ENCODE measurements at places on chromosomes 2 and 18.
A peak's percentile ranks its signal among the peaks of the same experiment; 100 is the strongest.

DNA sequence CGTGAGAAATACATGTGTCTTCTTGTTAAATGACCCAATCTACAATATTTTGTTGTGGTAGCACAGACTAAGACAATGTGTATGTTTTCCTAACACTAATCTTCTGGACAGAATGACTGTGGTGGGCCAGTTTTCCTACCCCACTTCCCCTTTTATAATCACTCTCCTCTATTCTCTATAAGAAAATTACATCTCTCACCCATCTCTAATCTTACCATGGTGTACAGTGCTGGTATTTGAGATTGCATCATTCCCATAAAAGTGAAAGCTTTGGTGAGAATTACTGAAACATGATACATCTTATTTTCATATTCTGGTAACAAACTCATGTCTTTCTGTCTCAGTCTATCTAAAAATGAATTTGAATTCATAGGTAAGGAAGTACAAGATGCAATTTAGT, 40.5 kb downstream of the CAVIN2 start:
- DNase-seq, result peak; percentile 9

DNA sequence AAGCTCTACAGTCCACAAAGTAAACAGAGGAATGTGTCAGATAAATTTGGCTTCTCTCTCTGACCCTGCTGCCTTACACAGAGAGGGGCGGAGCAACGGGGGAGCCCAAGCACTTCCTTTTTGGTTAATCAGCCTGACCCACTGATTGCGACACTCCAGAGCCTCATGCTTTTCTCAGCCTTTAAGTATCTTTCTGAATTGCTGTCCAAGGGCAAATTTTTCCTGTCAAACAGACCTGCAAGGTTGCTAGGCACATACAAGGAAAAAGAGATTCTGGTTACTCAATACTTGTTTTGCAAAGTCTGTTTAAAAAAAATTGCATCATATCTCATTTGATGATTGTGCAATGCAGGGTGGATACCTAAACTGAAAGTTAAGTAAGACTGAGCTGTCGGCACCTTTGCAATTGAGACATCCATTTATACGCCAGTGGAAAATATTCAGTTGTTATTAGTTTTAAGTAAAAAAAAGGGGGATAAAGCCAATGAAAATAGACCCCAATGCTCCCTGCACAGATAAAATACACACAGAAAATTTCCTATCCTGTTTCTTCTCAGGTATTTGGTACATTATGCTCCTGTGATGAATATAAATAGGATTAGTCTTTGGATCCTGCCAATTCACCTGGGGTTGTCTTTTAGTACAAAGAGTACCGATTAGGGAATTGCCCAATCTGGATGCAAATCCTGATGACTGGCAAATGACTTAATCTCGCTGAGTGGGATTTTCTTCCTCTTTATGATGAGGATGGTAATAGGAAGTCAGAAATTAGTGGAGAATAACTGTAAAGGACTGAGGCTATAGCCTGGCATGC, 260.2 kb upstream of the TRIB2 start:
- DNase-seq, result peak; percentile 77

DNA sequence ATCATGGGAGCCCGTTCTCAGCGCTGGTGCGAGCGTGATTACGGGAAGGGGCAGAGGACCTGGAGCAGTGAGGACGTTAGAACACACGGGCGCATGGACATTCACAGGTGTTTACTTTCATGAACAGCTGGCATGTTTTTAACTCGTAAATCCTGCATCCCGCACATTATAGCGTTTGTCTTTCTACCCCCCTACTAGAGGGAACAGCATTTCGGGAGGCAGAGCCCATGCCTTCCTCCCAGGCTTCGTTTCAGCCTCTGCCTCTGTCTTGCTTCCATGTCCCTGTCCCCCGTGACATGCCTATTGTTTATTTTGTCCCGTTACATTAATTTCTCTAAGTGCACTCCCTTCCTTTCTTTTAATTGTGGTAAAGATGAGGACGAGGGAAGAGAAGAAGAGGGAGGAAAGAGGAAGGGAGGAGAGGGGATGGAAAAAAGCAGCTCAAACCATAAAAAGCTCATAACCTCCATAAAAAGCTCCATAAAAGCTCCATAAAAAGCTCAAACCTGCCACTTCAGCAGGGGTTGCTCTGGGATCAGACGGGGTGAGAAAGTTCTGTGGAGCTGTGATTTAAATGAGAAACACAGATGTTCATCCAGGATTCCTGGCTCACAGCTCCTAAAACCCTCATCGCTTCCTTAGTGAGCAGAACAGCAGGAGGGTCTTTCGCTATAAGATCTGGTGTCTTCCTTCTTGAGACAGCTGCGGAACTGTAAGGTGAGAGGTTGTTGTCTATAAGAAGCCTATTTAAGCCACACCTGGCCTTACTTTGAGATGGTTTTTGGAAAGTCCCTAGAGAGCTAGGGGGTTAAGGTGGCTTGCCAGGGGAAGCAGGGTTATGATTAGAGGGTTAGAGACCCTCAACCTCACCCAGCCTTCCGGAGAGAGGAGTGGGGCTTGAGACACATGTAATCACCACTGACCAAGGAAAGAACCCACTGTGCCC, 66.6 kb upstream of the SNTG2 start:
- no peak for DNase-seq

DNA sequence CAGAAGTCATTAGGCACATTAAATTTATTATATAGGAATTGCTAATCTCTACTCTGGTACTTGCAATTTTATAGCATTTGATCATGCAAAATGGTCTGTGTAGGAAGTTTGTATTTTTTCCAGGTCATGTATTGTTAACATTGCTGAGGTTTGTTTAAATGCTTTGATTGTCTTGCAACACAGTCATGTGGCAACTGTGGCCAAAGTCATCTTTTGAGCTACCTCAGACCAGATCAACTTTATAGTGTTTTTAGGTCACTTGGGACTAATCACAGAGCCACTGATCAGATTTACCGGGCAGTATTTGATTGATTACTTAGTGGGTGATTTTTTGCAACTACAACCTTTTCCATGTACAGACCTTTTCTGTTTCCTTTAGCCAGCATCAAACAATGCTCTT, 3.7 kb downstream of the SERPINB5 start:
- no peak for DNase-seq

DNA sequence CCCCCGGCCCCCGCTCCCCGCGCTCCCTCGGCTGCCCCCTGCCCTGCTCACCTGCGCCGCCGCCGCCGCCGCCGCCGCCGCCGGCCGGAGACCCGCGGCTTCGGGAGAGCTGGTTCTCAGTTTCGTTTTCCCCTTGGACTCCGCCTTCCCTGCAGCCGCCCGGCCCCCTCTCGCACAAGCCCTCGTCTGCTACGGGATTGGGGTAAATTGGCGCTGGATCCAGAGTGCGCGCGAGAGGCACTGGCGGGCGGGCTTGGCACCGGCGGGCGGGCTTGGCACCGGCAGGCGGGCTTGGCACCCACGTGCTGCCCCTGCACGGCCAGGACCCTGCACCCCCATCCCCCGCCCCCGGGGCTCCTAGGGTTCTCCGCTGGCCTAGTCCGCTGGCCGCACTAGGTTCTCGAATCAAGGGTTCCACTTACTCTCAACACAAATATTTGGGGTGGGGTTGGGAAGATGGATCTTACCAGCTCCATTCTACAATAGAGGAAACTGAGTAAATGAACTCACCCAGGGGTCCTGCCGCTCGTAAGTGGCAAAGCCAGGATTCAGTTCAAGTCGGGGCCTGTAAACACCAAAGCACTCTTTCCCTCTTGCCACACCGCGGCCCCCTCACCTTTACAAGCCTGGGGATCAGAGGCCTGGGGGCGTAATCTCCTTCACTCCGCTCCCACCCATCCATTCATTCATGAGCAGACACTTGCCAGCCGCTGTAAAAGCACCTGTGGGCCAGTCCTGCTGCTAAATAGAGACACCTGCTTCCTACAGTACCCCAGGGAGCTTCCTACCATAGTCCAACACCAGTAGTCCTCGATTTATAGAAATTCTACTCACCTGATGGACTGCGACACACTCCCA, at the start of gene EIF2AK2:
EIF2AK2 (minus strand) TSS at position 124 of the 858 bp plus-strand sequence. CDS start 9,174 bp downstream, outside the sequence.
- peak; percentile 92 for DNase-seq

DNA sequence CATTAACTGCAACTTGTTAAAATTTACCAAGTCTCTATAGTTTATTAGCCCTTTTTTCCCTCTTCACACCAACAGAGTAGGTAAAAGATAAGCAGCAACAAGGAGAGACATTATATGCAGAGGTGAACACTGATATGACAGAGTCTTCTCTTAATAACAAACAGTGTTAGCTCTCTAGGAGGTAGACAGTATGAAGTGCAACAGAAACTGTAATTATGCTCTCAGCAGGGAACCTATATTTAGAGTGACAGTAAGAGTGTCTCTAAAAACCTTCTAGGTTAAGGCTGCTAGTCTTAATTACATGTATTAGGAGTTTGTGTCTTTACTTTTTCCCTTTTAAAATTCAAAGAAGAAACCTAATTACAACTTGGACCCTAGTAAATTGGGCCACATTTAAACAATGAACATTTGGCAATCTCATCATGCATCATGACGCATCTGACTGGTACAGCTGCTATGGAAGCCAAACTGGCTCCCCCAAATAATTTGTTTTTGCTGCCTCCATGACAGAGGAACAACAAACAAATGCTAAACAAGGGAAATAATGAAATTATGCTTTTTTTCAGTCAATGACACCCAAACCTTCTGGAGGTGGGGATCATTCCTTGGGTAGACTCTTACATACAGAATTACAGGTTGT, 69.9 kb upstream of the MMADHC start:
- no peak for DNase-seq

DNA sequence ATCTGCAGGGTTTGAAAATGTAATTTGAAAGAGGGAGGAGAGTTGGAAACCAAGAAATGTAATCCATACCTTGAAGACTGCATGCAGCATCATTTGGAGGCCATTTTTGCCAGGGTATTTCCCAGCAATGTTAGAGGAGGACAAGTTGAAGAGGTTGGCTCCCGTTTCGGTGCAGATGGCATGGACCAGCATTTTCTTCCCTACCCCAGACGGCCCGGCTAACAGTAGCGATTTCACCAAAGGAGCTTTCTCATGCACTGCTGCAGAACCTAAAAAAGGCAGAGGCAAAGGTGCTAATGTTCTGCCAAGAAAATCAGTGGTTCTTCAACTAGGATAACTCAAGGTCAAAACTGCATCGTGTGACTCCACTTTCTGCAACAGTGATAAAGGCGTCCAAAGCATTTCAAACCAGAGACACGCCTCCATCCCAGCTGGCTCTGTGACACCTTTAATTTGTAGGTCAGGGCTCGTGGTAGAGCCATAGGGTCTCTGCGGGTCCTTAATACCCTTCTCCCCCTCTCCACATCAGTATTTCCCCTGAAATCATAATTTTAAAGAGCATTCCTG, 99.6 kb upstream of the ASB18 start:
- DNase-seq, result no peak

- no peak for DNase-seq
Measured at GRCh38 chr2:213108308-213108707, 43.1 kb downstream of the IKZF2 start.

GRCh38 chr18:805755-806110, 6.3 kb downstream of the YES1 start:
- DNase-seq, result no peak

DNA sequence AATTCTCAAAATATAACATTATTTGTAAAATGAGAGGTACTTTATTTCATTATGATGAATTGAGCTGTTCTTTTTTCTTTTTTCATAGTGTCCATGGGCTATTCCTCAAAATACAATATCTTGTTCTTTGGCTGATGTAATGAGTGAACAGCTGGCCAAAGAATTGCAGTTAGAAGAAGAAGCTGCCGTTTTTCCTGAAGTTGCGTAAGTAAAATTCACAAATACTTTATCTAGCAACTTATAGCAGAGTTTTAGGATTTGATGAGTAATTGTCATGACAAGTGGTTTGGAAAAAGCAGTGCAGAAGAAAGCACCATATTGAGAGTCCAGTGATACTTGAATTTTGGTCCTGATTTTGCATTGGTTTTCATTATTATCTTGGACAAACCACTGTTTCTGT, 9.8 kb downstream of the RIOK3 start:
- DNase-seq, result no peak

DNA sequence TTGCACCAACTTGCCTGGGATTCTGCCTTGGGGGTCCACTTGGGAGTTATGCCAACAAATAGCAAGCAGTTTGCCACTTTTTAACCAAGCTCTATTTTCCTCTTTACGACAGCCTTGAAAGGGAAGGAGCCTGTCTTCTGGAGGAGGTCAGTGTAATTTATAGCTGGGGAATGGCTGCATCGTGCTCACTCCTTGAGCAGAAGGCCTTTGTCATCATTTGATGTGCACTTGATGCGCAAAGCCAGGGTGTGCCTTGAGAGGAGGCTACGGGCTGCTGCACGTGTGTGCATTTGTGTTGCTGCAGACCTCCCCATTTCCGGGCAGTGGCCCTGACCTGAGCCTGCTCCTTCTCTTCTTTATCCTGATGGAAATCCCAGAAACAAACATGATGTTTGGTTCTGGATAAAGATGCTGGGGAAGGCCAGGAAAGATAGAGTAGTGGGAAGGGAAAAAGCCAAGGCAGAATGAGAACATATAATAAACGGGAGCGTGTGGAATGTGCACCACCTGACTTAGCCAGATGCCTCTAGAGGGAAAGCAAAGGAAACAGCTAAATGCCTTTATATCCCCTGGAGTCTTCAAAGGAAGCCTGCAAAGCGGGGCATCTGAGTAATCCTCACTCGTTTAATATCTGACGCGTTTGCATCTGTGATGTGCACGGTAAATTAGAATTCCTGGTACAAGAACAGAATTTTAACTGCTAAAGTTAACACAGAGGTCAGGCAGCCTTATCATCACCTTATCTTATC, 68.3 kb upstream of the ZNF521 start:
- DNase-seq, result no peak

GRCh38 chr2:186098821-186099220, 360.2 kb downstream of the FSIP2 start:
- DNase-seq, result no peak

GRCh38 chr18:70848329-70848728, 559.5 kb downstream of the SOCS6 start:
- DNase-seq, result no peak

GRCh38 chr2:234823877-234824376, 127.9 kb upstream of the SH3BP4 start:
- DNase-seq, result no peak

GRCh38 chr2:101153077-101153707, 2.0 kb upstream of the TBC1D8 start:
- no peak for DNase-seq

GRCh38 chr2:216863946-216864345, 4.1 kb upstream of the TNP1 start:
- DNase-seq, result no peak

- DNase-seq, result peak; percentile 63
Measured at GRCh38 chr2:9205963-9206948, at the start of gene ASAP2. Gene ASAP2 (plus strand): TSS chr2:9206812. CDS start chr2:9207105, 293 bp downstream.

DNA sequence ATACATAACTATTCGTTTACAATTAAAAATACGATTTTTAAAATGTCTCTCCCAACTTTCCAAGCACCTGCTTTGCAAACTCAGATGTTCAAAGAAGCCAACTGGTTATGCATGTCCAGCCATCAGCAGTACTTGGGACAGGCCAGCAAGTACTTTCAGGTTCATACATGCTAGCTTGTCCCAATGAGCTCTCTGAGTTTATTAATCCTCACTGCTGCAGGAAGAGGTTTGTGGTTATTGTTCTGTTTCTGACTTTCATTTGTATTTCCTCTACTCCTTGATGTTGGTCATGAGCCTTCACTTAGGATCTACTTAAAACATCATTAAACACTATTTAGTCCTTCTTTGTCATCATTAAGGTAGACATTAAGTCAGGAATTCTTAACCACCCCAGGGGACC, 374.1 kb downstream of the LRATD1 start:
- DNase-seq, result no peak

GRCh38 chr2:218329826-218330593, 26.6 kb upstream of the CATIP start:
- peak; percentile 32 for DNase-seq

GRCh38 chr2:239868556-239869181, 156.5 kb downstream of the NDUFA10 start:
- DNase-seq, result no peak

- no peak for DNase-seq
Measured at GRCh38 chr2:120919771-120920453, 184.2 kb downstream of the GLI2 start.
